ENCODE measurements at places on chromosomes 3 and 15.

DNA sequence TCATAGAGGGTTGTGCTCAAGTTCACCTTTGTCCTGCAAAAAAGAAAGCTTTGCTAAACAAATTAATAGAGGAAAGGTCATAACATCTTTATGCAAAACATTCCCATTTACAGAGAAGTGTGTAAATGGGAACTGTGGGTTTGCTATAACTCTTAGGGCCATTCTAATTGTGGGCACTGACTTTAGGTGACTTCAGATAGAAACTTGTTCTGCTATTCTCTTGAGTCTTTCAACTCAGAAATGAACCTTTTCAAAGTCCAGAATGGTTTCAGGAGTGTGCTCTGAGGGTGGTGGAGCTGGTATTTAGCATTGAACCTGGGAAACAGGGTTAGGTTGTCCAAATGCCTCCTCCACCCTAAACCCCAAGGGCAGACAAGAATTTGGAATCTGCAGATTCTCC lies 34.0 kb downstream of the SPTSSB start:
- DNase-seq = no peak

- no peak for DNase-seq
Observed at GRCh38 chr3:69425249-69425648, 39.4 kb upstream of the FRMD4B start.

DNA sequence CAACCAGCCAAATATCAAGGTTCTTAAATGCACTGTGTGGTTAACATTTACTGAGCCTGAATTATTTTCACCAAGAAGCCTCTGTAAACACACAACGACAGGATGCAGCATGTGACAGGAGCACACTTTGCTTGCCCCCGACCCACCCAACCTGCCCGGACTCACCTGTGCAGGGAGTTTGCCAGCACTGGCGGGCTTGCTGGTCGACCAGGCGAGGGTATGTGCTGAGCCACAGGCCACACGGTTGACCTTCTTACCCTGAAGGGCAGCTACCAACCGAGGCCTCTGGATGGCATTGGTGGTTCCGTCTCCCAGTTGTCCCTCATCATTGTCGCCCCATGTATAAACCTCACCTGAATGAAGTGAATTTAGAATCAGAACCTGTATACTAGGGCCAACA lies 25.7 kb upstream of the OCA2 start:
- DNase-seq = no peak

DNA sequence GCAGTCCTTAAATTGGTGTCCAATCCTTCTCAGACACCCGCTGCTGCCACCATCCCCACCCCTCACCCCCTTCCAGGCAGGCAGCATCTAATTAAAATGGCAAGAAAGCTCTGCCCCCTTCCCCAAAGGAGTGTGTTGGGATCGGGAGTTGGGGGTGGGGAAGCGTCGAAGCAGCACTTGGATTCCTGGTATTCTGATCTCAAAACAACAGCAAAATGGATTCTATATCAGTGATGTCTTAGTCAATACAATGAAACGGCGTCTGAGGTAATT lies 1.4 kb downstream of the TNIK start:
- no peak for DNase-seq

DNA sequence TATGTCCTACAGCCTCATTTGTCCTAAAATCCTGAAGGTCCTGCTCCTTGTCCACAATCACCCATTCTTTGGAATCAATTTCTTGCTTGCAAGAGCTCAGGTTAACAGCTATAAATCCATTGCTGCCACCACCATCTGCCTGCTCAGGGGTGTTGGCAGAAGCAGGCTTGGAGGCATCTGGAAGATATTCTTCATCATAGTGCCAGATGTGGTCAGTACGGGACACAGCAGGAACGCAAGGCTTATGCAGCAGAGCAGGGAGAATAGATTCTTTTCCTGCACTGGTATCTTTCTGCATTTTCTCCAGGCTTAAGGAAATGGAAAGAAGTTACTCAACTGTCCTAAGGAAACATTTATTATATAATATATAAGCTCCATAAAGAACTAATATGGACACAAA lies 38.5 kb upstream of the CDAN1 start:
- no peak for DNase-seq

GRCh38 chr15:75307778-75308390 lies 25.2 kb downstream of the GOLGA6D start:
- DNase-seq = peak; percentile 26

- DNase-seq = peak; percentile 38
Observed at GRCh38 chr15:56428821-56429458, 36.0 kb downstream of the MNS1 start.

DNA sequence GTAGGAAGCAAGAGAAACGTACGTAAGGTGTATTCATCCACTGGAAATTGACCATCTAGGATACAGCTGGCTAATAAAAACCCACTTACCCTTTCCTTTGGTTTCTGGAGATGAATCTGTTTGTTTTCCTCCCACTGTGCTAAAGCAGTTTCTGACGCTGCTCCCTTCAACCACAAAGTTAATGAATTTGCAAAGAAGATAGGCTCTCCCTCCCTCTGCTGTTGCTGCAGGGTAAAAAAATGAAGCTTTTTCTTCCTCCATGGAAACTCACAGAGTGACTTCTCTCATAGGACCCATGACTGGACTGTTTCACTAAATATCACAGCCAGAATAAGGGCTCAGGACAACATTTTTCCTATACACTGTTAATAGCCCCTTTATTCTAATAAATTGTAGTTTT lies 172.1 kb upstream of the LRRN1 start:
- DNase-seq = no peak

DNA sequence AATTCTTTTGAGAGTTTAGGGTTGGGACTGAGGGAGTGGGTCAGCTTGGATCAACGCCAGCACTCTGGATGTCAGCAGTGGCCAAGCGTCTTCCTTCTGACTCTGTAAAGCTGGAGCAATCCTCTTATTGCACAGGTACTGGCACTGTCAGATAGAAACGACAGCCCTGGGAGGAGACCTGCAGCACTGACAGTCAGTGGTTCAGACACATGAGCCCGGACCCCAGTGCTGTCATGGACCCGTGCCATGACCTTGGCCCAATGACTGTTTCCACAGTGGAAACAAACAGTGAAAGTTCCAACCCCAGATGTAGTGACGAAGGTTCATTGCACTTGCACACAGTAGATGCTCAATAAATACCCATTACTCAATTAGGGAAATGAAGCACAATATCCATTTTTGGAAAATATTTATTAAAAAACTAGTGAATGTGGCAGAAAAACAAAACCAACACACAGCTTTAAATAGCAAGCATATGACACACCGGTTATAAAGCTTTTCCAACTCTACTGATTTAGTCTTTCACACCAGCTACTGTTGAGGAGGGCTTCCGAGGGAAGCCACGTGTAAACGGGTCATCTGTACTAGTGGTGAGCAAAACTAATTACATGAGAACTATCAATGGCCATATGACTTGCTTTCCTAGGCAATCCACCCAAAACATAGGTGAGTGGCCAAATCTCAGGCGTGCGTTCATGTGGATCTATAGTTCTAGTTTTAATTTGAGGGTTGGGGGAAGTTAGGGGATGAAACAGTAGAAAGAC lies 22.1 kb downstream of the SIAH2 start:
- no peak for DNase-seq

GRCh38 chr3:96836153-96836915 lies 21.9 kb downstream of the EPHA6 start:
- no peak for DNase-seq

GRCh38 chr3:189325454-189325853 lies 153.7 kb downstream of the TPRG1 start:
- DNase-seq = no peak

DNA sequence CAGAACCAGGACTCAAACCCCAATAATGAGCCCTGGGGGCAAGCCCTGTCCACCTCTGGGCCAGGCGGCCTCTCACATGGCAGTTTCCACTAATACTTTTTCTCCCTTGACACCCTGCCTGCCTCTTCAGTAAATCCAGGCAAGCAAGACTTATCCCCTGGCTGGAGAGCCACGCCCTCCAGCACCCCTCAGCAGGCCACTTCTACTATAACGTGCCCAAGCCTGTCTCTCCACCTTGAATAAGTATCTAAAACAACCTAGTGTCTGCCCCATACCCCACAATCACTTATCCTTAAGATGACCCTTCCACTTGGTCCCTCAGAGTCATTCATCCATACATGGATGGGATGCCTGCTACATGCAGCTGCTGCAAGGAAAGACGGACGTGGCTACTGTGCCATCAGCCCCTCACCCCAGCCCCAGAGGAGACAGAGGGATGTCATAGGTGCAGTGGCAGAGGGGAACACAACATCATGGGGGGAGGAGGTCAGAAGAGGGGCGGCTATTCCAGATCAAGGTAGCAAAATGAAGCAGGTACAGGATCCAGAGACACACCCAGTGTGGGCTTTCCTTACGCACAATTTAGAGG lies 63.4 kb downstream of the LRIG1 start:
- DNase-seq = no peak

DNA sequence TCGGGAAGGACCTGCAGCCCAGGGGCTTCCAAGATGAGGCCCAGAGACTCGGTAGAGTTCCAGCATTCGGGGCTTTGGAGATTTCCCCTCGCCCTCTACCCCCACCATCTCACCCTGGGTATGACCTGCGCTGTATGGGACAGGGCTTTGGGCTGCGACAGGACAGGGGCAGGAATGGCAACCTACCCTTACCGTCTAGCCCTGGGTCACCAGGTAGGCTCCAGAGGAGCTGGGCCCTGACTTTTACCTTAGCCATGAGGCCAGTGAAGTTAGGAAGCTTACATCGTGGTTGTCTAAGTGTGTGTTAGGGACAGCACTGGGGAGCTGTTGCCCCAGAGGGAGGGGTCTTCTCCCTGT lies 683 bp downstream of the PPM1M start:
- no peak for DNase-seq

DNA sequence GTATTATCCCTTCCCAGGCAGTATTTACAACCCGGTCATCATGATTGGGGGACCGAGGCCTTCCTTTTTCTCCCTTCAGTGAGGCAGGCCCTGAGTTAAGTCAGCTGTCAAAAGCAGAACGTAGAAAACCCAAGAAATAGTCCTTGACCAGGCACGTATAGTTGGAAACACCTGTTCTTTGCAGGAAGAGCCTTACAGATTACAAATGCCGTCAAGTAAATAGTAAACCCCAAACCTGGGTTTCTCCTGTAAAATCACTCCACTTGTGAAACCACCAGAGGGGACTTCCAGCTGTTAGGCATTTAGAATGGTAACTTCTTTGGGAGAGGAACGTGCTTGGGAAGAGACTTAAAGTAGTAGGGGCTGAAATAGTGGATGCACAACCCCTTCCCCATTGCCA lies 1.0 kb upstream of the BTBD1 start:
- DNase-seq = no peak

DNA sequence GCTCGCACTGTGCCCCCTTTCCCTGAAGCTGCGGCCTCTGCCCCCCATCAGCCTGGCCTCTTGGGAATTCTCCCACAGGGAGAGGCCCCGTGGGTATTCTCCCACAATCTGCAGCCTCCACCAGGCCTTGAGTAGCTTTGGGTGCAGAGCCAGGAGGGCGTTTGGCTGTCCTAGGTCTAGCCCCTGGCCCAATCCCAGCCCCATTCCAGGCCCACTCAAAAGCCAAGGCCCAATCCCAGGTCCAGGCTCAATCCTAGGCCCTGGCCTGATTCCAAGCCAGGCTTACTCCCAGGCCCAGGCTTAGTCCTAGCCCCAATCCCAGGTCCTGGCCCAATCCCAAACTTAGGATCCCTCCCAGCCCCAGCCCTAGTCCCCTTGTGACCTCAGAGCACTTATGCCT lies 59.8 kb downstream of the CHCHD4 start:
- no peak for DNase-seq

DNA sequence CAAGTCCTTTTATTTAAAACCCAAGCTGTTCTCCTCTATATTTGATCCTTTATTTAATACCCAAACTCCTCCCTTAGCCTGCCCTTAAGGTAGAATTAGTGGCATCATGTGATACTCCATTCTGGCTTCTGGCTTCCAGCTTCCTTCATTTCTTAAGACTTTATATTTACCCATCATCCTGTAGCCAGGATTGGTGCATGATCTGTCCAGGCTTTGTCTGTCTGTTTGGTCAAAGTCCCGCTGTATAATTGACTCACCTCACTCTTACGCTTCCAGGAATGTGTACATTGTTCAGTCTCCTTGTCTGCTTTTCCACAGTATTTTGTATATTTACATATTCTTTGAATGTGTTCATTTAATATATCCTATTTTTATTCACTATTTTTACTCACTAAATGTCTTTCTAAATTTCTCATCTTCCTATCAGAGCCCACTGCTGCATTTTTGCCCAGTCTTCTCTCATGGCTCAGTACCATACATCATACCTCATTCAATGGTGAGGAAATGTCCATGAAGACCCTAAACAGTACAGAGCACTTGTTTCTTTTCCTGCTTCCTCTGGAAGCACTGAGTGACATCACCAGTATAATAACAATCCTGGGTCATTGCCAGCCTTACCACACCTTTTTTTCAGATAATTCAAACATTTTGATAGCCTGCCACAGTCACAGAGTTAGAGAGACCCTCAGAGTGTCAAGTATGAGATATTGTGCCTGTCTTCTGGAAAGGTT lies 31.5 kb downstream of the TMEM108 start:
- DNase-seq = no peak

- DNase-seq = peak; percentile 81
Observed at GRCh38 chr15:77959432-77959879, 118.1 kb downstream of the TBC1D2B start.

- DNase-seq = peak; percentile 80
Observed at GRCh38 chr3:52446631-52447511, 2.0 kb upstream of the SEMA3G start.

DNA sequence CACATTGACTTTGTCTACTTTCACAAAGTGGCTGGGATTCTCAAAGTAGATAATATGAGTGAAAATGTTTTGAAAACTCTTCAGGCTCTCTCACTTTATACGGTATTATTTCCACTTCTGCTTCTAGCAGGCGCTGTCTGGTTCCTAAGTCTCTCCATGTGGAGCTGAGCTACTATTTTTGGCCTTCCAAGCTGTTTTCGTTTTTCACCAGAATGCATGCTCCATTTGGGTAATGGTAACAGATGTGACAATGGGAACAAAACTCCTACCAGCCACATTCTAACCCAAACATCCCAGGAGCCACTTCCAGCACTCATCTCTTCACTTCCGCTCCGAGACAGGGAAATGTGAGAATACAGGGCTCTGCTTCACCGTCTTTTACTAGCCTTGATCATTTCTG lies 586.7 kb downstream of the NTRK3 start:
- no peak for DNase-seq

DNA sequence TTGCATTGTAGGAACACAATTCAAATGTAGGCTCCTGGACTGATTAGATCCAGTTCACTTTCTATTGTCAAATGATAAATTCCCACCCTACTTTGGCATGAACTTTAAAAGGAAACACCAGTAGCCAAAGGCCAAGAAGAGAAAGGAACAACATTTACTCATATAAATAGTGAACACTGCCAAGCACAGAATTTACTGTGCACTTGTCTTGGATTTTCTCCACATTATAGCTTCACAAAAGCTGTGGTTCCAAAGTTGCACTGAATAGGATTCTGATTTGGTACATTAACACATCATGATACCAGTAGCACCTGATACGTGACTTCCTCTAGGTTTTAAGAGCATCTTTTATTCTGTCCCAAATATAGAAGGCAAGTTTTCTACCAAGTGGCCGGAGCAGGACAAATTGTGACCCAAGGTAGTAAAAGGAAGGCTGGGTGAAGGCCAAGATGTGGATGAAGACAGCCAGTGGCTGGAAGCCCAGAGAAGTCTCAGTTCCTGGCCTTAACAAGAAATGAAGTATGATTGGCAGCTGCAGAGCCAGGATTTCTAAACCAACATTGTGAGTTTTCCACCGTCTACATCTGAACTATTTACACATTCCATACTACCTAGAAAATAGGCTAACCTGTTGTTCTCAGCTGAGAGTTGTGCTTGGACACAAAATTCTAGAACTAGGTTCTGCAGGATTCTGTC lies 206.7 kb downstream of the THRB start:
- no peak for DNase-seq

GRCh38 chr15:78372880-78373279 lies 32.7 kb downstream of the CRABP1 start:
- DNase-seq = no peak

- no peak for DNase-seq
Observed at GRCh38 chr3:134985864-134986715, 191.0 kb downstream of the EPHB1 start.
